ENCODE measurements at places on chromosomes 5 and 9.

- no peak for DNase-seq
Observed at GRCh38 chr9:120571443-120572257, 8.3 kb downstream of the CDK5RAP2 start.

GRCh38 chr9:5629312-5630080 is 589 bp downstream of the RIC1 start:
- peak; percentile 43 for DNase-seq

DNA sequence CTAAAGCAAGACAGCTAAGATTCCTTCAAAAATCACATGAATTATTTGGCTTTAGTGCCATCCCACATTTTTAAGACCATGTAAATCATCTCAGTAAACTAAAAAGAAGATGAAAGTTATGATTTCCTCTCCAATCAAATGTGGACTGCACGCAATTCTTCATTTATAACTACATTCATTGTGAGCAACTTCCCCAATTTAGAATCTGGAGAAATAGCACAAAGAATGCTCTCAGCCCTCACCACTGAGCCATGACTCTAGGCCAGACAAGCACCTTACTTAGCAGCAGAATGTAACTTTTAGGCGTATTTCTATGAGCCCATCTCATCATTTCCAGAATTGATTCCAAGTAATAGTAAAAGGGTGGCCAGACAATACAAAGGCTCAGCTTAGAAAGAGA is 616.6 kb downstream of the TLE1 start:
- DNase-seq = no peak

DNA sequence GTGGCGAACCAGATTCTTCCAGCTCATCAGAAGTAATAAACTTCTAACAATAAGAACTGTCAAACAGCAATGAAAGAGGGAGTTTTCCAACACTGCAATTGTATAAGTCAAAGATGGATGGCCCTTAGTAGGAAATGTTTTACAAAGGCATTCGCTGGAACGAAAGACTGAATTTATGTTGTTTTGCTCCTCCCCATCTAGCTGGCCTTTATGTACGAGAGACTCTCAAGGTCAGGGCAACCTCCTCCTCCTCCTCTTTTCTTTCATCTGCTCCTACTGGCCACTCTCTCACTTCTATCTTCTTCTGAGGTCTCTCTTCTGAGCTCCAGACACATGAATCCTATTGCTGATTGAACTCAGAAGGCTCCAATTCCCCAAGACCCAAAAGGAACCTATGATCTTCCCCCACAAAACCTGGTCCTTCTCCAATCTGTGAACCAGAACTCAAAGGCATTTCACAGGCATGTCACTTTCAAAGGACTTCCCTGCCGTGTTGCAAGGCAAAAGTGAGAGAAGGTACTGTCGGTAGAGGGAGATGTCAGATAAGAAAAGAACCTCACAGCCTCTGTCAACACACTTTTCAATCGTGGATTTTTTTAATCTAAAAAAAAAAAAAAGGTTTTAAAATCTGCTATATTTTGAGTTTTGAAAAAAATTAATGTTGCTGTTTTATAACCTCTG is 28.5 kb upstream of the PUM3 start:
- DNase-seq = peak; percentile 37

DNA sequence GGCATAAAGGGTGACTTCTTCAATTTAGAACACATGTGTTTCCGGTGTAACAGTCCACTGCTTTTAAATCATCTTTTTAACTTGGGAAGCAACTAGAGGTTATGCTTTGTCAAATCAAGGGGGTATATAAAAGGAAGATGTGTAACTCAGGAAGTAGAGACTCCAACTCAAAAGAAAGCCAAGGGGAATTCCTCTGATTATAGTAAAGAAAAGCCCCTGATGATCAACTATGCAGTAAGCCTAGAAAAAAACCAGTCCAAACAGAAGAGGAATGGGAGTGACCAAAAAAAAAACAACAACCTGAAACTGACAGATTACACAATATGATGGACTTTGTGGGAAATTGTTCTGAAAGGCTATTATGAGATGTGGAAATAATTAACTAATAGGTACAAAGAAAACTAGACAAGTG is 90.3 kb downstream of the AK8 start:
- DNase-seq = no peak

DNA sequence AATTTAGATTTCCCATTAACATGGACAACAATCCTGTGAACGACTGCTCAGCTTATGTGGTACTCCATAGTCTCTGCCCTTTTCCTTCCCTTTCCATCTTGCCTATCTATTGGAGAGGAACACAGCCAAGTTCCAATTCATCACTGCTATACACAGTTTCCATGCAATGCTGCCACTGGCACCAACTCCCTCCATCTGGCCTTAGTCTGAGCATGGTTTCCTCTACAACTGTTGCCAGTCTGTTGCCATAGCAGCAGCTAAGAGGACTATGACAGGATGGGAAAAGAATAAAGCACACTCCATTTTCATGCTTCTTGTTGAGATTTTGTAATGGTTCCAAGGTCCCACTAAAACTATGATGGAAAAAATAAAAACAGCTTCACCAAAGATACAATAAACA is 189.0 kb downstream of the HCN1 start:
- no peak for DNase-seq

GRCh38 chr9:138073408-138073807 is 195.8 kb downstream of the CACNA1B start:
- DNase-seq = no peak

DNA sequence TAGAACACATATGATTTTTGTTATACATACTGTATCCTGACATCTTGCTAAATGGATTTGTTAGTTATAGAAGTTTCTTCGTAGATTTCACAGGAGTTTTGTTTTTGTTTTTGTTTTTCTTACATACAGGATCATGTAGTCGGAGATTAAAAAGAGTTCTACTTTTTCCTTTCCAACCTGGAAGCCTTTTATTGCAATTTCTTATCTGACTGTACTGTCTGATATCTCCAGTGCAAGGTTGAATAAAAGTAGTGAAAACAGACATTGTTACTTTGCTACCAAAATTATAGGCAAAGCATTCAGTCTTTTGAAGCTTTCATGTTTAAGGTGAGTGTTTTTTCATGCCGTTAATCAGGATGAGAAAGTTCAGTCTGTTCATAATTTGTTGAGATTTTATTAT is 117.4 kb upstream of the PRSS3 start:
- no peak for DNase-seq

GRCh38 chr9:110125207-110125751 is 82.7 kb downstream of the C9orf152 start:
- peak; percentile 97 for DNase-seq

GRCh38 chr5:140011297-140011802 is 31.7 kb downstream of the NRG2 start:
- no peak for DNase-seq

DNA sequence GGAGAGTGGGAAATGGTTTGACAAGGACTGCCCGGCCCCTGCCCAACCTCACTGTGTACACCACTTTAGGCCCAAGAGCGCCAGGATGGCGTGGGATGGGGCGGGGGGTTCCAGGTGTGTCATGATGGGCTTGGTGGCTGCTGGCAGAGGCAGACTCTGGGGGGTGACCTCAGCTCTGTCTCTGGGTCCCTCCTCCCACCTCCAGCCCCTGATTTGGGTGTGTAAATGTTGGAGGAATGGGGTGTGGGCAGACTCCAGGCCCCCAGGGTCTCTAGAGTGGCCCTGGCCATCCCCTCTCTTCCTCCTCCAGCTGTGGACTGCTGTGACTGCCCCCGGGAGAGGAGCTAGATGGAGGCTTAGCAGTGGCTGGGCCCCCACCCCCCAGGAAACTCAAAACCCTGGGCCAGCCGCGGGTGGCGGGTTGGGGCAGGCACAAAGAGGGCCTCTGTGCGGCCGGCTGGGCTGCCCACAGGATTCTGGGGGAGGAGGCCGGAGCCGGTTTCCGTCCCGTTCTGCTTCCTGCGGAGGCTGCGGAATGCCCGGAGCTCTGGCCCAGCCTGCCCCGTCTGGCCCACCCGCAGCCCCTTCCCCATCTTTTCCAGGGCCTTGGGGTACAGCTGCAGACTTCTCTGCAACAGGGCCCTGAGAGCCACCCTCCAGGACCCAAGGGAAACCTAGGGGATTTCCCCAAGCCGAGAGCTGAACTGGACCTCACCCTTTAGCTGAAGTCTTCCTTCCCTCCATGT is 23.1 kb downstream of the CXXC5 start:
- DNase-seq = no peak

- no peak for DNase-seq
Observed at GRCh38 chr5:114636271-114636670, 274.4 kb downstream of the KCNN2 start.

DNA sequence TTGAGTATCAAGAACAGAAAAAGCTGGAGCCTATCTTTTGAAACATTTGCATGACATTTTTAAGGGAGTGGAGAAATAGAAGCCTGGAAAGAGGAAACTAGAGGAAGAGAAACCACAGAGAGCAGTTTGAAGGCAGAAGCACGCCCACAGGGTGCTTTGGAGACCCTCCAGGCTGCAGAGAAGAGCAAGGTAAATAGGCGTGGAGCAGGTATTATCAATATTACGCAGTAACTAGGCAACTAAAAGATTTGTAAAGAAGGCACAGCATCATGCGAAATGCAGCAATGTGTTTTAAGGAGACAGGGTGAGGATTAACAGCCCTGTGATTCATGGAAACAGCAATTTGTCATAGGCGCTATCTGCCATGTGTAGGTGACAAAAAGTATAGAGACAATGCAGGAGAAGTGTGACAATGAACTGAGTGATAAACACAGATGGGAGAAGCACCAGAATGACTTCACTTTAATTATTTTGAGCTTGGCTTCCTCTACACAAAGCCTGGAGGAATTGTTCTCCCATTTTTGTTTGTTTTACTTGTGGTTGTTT is 281.2 kb downstream of the BRINP1 start:
- no peak for DNase-seq

GRCh38 chr5:82334856-82335255 is 56.7 kb upstream of the RPS23 start:
- DNase-seq = peak; percentile 69

DNA sequence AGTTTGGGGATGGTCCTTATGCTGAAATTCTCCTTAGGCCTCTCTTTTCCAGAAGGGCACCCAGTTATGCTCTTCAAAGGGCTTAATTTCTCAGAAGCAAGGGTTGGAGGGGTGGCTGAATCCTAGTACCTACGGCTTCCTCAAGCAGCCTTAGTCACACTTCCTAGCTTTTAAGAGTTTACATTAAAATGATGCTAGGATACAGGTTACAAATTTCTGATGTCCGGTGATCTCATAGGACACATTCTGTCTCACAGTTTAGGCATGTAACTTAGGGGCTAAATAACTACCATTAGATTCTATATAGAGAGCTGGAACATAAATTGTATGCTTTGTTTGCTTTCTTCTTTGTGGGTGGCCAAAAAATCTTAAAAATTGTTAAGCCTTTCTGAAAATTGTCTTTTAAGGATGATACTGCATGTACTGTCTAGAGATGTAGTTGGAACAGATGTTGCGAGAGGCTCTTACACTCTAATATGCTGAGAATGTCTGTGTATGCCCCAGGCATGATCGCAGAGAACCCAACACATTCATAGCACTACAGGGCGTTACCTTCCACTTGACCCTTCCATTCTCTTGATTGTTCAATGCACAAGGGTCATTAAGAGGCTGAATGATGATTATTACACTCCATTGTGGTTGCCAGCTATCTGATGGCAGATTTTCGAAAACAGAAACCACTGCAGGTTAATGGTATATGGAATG is 139.1 kb downstream of the TMEM38B start:
- DNase-seq = no peak

DNA sequence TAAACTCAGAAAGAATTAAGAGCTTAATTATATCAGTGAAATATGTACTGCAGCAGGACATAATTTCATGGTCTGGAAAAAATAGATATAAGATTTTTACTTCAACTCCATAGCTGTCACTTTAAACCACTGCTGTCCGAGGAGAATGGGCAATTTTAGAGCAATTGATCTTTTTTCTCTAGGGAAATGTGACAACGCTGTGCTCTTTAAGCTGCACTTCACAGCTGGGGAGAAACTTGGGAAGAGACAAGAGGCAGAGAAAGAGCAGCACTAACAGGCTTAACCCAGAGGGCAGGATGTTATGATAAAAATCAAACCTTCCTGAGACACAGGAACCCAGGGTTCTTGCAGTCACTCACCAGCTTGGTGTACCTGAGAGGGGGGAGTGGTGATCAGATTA is 92.0 kb downstream of the SPOCK1 start:
- no peak for DNase-seq

DNA sequence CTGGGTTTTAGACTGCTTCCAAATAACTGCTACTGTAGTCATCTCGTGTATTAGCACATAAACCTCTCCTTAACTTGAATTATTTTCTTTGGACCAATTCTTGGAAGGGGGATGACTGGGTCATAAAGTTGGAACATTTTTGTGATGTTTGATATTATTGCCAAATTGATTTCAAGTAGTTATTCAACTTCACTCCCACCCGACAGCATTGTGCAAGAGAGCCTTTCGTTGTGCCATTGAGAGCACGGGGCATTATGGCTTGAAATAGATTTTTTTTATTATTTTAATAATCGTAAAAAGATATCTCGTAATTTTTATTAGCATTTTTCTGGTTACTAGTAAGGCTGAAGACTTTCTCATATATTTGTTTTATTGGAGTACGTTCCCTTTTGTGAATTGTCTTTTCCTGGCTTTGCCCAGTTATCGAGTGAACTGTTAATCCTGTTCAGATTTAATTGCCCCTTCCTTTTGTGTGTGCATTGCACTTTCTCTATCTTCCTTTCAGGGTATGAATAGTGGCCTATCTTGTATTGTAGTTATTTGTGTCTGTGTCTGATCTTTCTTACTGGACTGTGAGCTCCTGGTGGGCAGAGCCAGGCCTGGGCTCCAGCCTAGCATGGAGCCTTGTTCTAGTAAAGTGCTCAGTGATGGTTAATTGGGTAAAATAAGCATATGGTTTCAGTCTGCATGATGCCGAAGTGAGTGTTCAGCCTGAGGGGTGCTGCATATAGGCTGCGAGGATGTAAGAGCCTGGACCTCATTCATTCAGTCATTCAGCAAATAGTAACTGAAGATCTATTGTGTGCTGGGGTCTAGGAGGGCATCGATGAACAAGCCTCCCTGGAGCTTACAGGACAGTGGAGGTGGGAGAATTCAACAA is 93.5 kb upstream of the SHB start:
- DNase-seq = no peak

GRCh38 chr5:135433681-135434426 is 13.3 kb downstream of the DCANP1 start:
- peak; percentile 35 for DNase-seq

GRCh38 chr5:139389701-139390638 is at the start of gene MZB1:
Gene MZB1, minus strand, starts transcription at chr5:139389913. Its CDS starts 57 bp downstream, at chr5:139389856.
- no peak for DNase-seq

DNA sequence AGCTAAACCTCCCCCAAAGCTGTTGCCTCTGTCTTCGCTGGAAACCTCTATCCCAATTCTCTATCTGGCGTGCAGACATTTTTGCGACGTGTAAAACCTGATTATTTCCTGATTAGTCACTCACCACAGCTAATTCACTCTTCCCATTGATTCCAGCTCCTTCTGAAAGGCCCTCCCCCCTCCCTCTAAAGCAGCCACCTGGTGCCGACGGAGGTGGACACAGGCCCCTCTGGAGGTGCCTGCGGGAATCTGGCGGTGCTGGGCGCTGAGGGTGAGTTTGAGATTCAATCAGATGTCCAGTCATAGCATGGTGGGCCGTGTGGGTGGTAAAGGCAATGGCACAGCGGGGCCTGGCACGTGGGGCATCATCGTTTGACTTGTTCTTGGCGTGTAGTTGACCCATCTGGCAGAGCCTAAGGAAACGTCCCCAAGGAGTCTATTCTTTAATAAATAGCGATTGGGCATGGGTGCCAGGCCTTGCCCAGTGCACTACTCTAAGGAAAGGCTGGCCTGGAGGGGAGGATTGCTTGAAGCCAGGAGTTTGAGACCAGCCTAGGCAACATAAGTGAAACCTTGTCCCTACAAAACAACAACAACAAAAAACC is 271.1 kb upstream of the MVB12B start:
- DNase-seq = peak; percentile 65
